Activated T-helper 1 cell treated with Interleukin-2 at 50 U/mL for 16 hours (primary cell): ENCODE measurements at places on chromosomes 3 and 15.

- DNase-seq = no peak
Observed at GRCh38 chr3:10957976-10958749, 34.4 kb upstream of the SLC6A1 start.

DNA sequence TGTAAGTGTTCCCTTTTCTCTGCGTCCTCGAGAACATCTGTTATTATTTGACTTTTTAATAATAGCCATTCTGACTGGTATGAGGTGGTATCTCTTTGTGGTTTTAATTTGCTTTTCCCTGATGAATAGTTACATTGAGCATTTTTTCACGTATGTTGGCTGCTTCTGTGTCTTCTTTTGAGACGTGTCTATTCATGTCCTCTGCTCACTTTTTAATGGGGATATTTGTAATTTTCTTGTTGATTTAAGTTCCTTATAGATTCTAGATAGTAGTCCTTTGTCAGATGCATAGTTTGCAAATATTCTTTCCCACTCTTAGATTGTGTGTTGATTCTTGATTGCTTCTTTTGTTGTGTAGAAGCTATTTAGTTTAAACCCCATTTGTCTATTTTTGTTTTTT is 179.2 kb downstream of the DOCK3 start:
- no peak for DNase-seq

DNA sequence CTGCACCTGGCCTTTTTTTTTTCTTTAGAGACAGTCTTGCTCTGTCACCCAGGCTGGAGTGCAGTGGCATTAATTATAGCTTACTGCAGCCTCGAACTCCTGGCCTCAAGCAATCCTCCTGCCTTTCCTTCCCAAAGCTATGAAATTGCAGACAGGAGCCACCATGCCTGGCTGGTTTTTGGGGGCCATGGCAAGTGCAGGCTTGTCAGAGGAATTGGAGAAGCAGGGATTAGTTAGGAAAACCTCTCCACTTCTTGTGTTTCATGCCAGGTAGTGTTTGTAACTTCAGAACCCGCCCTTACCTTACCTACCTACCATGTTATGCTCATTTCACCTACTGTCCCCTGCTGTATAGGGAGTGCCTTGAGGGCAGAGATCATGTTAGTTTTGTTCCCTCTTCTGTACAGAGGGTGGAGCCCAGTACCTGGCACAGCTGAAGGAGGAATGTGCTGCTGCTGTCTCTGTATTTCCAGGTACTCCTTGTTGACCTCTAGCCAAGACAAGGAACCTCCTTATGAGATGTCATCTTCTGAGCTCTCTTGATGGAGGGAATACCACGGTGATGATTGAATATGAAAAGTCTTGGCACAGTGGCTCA is 43.8 kb downstream of the TRAK1 start:
- no peak for DNase-seq

DNA sequence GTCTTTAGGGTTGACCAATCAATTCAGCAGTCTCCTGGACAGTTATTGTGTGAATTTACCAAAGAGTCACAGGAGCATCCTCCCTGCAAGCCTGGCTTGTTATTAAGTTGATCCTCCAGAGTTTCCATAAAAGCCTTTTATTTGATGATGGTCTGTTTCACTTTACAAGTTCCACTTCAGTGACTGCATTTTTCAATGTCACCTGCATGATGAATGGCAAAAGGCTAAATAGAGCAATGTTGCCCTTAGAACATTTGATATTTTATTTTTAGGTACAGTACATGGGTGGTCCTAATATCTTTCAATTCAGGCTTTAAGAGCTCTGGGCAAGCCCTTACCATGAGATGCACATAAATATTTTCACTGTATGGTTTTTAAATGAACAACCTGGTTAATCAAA is 22.6 kb downstream of the GUCA1C start:
- no peak for DNase-seq

GRCh38 chr15:101124731-101125451 is 127.0 kb downstream of the CHSY1 start:
- DNase-seq = no peak

DNA sequence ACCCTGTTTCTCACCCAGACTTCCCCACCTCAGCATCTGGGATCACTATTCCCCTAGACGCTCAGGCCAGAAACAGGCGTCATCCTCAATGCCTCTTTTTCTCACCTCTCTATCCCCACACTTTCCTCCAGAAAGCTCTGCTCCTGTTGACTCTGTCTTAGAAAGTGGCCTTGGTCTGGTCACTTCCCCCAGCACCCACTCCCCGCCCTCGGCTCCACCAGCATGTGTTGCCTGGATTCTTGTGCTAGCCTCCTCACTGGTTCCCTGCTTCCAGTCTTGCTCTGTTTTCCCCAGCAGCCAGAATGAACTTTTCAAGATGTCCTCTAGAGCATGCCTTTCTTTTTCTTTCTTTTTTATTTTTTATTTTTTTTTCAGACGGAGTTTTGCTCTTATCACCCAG is 39.7 kb upstream of the ESYT3 start:
- DNase-seq = no peak

GRCh38 chr15:45827275-45827674 is 192.4 kb downstream of the SQOR start:
- no peak for DNase-seq

- DNase-seq = no peak
Observed at GRCh38 chr3:178823591-178824246, 247.9 kb downstream of the ZMAT3 start.

- no peak for DNase-seq
Observed at GRCh38 chr3:42663581-42664437, 10.3 kb downstream of the ZBTB47 start.

DNA sequence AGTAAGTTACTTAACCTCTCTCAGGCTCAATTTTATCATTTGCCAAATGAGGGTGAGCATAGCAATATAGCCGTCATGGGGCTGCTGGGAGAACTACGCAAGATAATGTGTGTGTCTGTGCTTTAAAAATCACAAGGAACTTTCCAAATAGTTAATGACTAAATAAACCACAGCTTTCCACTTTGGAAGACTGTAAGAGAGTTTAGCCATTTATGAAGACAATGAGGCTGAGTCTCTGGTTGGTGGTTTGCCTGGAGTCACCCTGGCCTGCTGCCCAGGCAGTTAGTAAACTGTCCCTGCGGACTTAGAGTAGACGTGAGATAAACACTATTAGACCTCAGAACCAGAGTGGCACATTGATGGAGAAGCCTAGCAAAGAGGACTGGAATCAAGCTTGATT is 357.7 kb downstream of the CLSTN2 start:
- DNase-seq = no peak

- DNase-seq = no peak
Observed at GRCh38 chr15:80891006-80891405, 98.6 kb downstream of the MESD start.

- no peak for DNase-seq
Observed at GRCh38 chr3:3053974-3054373, 56.2 kb downstream of the IL5RA start.

DNA sequence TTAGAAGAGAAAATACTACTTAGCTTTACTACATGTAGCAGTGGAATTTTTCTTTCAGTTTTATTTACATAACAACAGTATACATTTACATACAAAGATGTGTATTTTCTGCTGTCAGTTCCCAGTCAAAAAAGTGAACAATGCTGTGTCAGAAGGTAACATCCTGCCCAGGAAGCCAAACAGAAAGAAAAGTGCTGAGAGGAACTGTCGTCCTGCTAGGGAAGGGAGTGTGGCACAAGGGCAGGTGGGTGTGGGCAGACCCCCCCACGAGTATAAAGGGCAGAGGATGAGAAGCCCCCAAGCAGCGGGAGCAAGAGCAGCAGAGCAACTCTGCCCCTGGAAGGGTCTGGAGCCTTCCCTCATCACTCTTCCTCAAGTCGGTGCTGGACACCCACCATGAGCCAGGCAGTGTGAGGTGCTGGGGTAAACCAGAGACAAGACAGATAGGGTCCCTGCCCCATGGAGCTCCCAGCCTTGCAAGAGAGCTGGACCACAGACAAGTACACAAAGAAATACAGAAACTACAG is 39.7 kb downstream of the TBC1D2B start:
- no peak for DNase-seq

- no peak for DNase-seq
Observed at GRCh38 chr3:42900226-42901072, 5.5 kb upstream of the ZNF662 start.

DNA sequence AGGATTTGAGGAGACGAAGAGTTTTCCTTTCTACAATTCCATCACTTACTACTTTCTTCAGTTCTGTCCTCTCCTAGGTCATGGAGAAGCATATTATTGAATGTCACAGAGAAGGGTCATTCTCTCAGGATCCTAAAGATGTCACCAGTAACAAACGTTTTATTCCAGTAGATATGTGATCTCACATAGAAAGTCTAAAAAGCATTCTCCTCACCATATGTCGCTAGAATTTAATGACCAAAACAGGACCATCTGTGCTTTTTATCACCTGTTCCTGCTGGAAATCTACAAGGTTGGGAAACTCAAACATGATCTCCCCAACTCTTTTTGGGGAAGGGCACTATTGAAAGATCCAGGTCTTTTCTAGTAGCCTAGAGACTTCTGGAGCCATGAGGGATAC is 24.0 kb upstream of the FRMD5 start:
- DNase-seq = no peak

- no peak for DNase-seq
Observed at GRCh38 chr3:114323546-114324254, 29.9 kb downstream of the TIGIT start.

GRCh38 chr3:59040902-59041301 is 8.9 kb downstream of the CFAP20DC start:
- DNase-seq = no peak

DNA sequence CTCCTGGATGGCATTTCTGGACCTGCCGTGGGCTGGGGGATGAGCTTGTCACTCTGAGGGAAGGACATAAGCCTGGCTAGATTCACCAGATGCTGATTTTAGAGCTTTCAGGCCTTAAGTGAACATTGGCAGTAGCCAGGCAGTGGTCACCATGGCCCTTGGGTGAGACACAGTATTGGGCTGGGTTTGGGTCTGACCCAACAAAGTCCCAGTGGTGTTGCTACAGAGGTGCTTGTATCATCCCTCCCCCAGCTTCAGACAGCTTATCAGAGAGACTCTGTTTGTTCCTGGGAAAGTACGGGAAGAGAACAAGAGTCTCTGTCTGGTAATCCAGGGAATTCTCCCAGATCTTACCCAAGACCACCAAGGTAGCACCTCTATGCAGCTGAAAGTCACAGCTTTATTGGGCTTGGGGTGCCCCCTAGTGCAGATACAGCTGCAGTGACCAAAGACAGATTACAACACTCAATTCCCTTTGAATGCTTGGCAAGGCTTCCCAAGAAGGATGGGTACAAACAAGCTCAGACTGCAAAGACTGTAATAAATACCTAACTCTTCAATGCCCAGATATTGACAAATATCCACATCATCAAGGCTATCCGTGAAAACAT is 9.8 kb upstream of the RUVBL1 start:
- DNase-seq = no peak

DNA sequence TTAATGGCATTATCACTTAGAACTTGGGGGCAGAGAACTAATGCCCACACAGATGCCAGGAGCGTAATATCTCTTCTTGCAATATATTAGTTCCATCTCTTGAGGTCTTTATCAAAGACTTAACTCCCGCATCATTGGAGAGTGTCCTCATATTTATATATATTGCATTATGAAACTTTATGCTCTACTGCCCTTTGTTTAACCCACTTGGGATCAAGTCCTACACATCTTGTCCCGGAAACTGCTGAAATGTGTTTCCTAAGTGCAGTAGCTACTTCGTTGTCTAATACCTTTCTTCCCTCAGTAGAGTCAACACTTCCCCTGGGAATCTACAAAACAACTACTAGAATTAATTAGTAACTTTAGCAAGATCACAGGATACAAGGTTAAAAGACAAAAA is 1029.2 kb downstream of the OTOL1 start:
- DNase-seq = no peak

DNA sequence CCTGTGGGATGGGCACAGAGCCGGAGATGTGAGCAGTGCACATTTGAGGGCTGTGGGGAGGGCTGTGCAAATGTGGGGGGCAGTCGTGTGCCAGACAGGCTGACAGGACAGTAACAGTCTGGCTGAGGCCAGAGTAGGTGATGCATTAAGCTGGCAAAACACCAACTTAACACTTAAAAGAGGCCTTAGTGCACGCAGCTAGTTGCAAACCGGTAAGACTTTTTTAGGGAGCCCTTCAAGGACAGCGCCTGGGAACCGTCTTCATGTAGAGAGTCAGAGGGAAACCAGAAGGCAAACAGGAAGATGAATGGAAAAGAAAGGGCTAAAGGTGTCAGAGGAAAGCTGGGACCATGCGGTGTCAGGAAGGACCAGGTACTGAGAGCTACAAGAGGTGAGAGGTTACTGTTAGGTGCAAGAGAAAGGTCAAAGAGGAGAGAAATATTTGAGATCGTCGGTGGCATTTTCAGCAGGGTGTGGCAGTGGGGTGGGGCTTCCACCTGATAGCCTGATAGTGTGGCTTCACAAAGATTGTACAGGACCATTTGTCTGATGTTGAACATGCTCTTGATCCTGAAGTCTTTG is 30.0 kb upstream of the CHD2 start:
- DNase-seq = no peak

DNA sequence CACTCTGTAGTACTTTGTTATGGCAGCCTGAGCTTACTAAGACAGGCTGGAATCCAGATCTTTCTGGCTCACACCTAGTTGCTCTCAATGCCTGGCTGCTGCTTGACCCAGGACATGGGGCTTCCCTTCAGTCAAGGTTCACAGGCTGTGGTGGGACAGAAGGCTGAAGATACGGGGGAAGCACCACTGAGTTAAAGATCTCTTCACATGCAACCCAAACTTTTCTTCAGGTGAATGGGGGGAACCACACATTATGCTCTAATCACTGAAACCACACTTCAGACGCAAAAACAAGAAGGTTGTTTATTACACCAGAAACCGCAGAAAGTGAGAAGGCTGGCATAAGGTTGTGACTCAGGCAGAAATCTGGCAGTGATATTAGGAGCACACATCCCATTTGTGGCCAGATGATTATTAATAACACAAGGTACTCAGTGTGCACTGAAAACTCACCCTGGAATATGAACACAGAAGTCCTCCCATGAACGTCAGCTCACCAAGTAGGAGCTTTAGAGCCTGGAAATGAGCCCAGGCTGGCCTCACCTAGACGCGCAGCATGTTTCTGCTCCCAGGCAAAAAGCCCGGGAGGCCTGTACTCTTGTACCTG is 230.5 kb upstream of the CHRNA7 start:
- DNase-seq = no peak
